GF-D8 (cell line): ENCODE measurements at places on chromosomes 5 and 9.
A peak's percentile ranks its signal among the peaks of the same experiment; 100 is the strongest.

- DNase-seq = no peak
Observed at GRCh38 chr5:943918-944620, 51.4 kb downstream of the TRIP13 start.

GRCh38 chr9:131590449-131590848 lies 45.1 kb downstream of the PRRT1B start:
- DNase-seq = peak; percentile 63

GRCh38 chr9:92637886-92638620 lies 31.9 kb downstream of the IPPK start:
- DNase-seq = no peak

DNA sequence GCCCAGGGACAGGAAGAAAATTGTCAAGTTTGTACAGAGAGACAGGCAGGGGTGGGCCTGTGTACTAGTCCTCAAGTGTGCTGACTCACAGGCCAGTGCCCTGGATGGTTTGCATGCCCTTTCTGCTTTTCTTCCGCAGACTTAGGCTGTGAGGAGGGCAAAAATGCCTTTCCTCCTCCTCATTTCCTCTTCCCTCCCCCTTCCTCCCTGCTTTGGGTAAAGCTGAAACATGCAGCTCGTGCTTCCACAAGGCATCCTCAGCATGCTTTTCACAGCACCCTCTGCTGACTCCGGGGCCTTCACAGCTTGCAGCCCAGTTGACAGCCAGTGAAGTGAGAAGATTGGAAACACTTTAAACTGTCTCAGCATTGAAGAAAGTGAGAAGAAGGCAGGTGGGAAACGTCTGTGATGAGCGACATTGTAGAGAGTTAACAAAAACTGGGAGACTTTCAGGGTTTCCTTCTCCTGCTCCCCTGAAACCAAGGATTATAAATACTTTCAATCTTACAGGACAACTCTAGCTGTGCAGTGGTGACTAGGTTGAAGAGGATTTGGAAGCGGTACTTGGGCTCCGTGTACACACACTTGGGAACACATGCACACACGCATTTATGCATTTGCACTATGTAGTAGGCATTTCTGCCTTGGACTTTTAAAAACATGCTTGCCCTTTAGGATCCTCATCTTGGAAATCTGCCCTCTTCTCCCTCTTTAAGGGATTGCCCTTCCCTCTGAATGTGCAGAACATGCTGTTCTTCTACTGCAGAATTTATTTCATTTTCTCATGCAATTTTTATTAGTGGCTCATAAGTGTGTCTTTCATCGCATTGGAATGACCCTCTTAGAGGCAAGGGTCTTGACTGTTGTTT lies 138.8 kb downstream of the GRIA1 start:
- no peak for DNase-seq

DNA sequence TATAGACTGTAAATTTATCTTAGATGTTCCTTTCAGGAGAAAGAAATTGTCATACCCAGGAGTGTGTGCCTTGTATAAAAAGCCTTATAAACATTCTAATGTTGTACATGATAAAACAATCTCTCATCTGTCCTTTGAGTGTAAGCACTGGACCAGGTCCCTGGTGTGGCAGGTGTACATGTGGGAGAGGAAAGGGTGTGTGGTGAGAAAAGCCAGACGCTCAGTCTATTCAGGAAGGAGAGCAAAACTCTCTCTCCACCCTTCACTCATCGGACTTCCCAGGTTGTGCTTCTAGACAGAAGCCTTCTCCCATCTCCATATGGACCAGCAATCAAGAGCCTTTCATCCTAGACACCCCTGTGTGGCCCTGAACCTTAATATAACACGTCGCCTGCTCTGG lies 154.2 kb downstream of the ESM1 start:
- no peak for DNase-seq

- DNase-seq = no peak
Observed at GRCh38 chr9:98087420-98088354, 31.2 kb downstream of the NANS start.

- DNase-seq = no peak
Observed at GRCh38 chr5:53084546-53085255, 24.9 kb downstream of the MOCS2 start.

DNA sequence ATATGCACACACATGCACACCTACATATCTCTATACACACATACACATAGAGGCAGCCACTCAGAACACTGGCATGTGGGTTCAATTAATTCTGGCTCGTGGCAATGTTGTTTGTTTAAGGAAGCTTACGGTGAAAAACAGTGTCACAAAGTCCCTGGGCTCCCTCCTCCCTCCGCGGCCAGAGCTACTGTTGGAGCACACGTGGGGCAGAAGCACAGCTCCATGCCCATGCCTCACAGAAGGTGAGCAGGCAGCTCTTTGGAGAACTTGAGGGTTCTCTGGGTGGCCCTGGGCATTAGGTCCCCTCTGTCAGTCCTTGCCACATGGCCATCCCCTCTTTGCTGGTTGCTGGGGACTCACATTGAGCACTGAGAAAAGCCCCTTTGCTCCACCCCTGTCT lies 107.5 kb downstream of the GADD45G start:
- DNase-seq = no peak

DNA sequence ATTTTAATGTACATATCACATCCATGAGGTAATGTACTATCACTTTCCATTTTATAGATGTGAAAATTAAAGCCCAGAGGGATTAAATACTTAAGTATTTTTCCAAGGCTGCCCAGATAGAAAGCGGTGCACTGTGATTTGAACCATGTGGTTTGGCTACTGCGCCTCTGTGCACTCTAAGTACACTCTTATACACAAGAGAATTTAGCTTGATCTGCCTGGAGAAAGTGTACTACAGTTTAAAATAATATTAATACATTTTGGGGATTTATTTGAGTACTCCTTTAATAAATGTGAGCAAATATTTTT lies 360.4 kb upstream of the ACTBL2 start:
- DNase-seq = no peak

- no peak for DNase-seq
Observed at GRCh38 chr9:1434052-1434767, 384.1 kb downstream of the DMRT2 start.

DNA sequence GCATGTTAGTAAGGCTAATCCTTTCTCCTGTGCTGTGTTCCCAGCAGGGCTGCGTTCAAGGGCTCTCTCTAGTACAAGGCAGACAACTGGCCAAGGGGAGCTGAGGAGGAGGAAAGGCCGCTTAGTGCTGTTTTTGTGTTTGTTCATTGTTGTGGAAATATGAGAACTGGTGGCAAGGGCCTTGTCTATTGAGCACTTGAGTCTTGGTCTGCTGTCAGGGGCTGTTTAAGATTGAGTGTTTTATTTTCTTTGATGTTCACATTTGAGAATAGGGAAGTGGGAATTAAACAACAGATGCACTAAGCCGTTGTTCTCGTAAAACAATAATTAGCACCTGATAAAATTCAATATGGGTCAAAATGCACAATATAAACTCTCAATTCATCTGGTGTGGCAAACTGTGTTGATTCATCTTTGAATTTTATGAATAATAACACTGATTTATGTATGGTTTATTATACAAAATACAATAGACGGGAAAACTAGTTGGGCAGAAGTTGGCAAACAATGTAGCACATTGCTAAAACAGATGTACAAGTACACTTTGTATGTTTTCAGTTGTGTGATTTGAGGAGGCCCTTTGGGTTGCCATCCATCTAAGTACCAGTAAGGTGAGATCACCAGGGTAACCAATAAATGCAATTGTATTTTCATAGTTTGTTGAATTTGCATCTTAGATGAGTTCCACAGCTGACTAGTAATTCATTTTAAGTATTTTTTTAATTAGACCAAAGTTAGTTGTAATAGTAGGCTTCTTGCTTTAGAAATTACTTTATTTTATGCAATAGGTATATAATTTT lies 97.6 kb upstream of the GRHPR start:
- no peak for DNase-seq

DNA sequence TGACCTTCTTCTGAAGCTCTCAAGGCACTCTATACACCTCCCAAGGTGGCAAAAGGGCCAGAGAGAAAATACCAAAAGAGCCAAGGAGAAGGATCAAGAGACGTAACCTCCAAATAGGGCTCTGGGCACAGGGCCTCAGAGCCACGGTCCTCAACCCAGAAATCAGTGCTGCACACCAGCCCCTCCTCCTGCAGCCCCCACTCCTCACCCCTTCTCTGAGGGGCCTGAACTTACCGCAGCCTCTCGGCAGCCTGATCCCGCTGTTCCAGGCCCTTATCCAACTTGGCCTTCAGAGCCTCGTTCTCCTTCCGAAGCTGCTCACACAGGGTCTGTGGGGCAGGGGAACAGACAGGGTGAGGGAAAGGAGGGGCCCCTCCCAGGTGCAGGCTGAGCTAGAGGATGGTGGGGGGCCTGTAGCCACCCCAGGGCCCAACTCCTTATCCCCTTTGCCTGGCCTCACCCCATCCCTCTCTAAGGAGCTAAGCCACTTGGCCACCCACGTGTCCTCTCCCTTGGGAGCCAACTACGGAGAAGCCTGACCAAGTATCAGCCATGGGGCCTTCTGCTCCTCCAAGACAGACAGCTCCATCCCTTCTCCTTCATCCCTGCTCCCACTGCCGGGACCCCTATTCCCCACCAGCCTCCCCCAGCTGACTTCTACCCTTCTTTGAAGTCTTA lies 28.8 kb downstream of the TNIP1 start:
- DNase-seq = no peak

DNA sequence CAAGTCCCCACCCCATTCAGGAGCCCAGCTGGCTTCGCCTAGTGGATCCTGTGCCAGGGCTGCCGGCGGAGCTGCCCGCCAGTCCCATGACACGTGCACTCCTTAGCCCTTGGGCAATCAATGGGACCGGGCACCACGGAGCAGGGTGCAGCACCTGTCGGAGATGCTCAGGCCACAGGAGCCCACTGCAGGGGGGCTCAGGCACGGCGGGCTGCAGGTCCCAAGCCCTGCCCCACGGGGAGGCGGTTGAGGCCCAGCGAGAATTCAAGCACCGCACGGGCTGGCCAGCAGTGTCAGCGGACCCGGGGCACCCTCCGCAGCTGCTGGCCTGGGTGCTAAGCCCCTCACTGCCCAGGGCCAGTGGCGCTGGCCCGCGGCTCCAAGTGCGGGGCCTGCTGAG lies 969.7 kb upstream of the CDH10 start:
- no peak for DNase-seq

DNA sequence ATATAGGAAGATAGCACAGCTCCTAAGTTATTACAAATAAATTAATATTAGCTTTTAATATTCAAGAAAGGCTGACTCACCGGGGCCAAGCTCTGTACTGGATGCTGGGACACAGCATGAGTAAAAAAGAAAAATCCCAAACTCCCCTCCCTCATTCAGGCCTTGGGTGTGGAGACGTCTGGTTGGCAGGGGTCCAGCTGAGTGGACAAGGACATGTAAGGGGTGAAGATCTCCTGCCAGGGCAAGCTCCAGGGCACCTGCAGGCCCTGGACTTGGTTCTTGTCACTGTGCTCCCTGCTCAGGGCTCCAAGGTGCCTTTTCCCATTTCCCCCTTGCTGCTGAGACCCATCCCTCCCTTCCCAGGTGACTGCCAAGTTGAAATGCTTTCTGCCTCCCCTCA lies 388.5 kb downstream of the ENC1 start:
- DNase-seq = no peak

DNA sequence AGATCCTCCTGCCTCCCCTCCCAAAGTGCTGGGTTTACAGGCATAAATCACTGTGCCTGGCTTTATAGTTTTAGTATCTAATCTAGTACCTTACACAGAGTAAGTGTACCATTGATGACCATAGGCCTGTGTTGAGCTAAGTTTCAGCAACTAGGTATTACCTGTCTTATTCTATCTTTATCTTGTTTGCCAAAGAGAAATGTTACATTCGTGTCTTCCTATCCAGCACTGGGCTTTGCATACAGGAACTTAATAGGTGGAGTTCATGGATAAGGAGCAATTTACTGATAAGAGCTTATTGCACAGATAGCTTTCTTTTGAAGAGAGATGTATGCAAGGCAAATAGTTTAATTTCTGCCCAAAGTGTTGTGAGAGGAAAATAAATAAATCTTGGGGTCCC lies 30.5 kb downstream of the TXNDC8 start:
- no peak for DNase-seq

DNA sequence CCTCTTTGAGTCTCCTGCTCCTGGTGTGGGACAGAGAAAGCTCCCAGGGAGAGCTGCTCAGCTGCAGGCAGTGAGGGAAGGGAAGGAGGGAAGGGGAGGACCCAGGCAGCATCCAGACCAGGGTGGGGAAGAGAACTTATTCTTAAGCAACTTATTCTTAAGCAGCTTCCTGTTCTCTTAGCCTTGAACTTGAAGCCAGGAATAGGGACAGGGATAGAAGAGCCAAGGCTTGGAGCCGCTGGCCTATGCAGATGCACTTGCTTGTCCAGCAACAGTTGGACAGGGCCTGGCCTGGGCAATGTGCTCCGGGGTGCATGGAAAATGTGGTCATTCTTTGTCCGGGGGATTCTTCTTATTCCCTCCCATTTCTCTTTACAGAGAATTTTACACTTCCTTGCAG lies 31.4 kb upstream of the SPTLC1 start:
- no peak for DNase-seq

DNA sequence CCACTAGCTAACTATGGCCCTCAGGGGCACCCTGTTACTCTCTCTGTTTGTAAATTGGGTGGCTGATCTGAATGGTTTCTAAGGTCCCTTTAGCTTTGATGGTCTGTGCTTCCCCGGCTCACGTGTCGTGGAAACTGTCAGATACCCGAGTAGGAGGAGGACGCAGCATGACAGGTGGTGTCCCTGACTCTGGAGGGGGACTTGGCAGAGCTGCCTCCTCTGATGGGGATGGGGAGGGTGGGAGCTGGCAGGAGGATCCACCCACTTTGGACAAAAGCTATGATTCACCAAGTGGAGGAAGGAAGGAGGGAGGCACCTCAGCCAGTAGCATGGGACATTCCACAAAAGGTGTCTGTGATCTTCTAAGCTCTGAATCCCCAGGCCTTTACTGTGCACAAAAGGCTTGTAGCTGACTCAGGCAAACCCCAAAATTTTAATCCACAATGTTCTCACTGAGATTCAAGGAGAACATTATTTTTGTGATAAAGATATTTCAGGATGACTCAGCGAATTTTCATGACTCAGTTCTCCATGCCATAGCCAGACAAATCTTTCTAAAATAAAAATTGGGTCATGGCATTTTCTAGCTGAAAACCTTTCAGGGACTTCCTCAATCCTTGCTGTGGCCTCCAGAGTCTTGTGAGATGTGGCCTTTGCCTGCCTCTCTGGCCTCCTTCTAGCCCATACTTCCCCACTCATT lies 131.0 kb upstream of the BRINP1 start:
- no peak for DNase-seq

- DNase-seq = peak; percentile 75
Observed at GRCh38 chr9:132994410-132995120, 16.1 kb downstream of the GFI1B start.

DNA sequence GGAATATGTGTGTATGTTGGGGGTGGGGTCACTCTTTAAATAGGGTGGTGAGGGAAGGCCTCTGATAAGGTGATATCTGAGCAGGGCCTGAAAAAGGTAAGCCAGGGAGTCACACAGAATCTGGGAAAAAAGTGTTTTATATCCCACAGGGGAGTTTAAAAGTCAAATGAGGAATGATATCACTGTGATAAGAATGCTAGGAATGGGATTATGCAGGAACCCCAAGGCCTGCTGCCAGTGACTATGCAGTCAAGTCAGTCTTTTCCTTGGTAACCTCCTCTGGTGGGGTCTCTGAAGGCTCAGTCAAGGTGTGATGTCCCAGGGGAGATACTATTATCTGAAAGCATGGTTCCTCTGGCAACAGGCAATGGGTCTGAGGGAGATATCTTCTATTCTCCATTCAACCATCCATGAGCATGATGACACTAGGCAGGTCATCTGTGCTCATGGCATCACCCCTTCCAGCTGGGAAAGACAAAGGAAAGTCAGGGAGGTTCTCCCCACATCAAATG lies 53.5 kb downstream of the GRIA1 start:
- no peak for DNase-seq

- no peak for DNase-seq
Observed at GRCh38 chr9:9612270-9612669, 1000.5 kb downstream of the PTPRD start.
